ENCODE measurements at places on chromosomes 5 and 9.

GRCh38 chr5:135329913-135330797 lies 68.9 kb downstream of the MACROH2A1 start:
- no peak for DNase-seq

GRCh38 chr9:132630116-132630515 lies 39.7 kb downstream of the DDX31 start:
- no peak for DNase-seq

- DNase-seq = no peak
Measured at GRCh38 chr9:82679472-82679871, 383.5 kb downstream of the RASEF start.

DNA sequence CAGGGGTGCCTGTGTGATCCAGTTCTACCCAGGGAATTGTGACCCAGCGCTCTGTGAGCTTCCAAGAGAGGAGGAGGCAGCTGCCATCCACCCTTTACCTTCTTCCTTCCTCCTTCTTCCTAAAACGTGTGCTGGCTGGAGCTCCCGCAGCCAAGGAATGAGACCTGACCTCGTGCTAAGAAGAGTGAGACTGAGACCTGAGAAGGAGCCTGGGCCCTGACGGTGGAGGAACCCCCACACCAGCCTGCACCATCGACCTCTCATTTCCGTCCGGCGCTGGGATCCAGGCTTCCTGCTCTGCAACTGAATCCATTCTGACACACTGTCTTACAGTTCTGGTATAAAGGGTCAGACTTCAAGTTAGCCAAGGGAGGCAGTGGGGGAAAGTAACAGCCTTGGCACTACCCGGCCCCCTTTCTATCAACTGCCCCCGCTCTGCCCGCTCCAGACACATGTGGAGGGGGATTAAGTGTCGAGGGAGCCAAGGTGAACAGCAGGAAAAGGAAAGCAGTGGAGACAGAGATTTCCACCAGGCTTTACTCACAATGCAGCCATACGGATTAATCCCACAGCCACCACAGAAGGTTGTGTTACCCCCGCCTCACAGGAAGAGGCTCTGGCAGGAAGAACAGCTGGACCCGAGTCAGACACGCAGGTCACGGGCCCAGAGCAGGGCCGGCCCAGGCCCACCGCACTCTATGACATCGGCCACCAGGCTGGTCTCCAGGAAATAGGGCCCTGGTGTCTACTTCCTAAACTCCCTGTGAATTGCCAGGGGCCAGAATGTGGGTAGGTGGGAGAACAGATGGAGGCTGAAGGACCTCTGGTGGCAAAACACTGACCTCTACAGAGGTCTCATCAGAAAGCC lies 15.8 kb downstream of the MGAT1 start:
- DNase-seq = peak; percentile 27

DNA sequence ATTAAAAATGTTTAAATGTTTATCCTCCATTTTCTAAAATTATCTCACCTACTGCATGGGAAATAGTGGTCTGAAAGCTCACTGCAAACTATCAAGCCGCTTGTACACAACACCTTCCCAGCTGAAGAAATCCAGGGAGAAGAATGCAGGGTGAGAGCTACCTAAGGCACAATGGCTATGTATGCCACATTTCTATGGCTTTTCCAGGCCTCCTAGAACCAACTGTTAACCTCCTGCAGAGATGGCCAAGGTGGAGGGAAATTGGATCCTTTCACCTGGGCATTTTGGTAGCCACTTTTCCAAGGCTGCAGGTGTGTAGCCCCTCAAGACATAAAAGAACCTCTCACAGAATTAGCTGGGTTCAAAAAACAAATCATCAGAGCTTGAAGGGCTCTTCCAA lies 286.4 kb downstream of the EBF1 start:
- DNase-seq = no peak

DNA sequence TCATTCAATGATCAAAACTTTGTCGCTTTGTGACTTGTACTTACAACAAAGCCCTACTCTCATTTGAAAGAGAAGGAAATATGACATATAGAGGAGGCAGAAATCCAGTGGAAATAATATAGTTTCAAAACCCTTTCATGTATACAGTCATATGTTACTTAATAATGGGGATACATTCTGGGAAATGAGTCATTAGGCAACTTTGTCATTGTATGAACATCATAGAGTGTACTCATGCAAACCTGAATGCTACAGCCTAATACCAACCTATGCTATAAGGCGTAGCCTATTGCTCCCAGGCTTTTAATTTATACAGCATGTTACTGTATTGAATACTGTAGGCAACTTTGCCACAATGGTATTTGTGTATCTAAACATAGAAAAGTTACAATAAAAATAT lies 69.0 kb upstream of the SMC2 start:
- DNase-seq = peak; percentile 71

- no peak for DNase-seq
Measured at GRCh38 chr5:21397693-21398092, 1409.7 kb upstream of the CDH18 start.

DNA sequence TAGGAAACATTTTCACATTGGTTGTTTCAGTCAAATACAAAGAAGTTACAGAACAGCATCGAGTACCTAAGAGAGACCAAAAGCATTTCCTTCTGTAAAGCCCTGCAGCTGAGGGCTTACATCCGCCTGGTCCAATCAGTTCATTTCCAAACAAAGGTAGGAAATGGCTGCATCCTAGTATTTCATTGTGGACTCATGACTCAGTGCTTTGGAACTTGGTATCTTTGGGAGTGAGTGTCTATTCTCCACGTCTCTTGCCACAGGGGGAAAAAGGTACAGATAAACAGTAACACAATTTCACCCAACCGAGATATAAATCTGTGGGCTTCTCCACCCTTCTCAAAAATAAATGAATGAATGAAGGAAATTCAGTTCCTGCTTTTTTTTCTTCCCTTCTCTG lies 75.4 kb downstream of the NFIB start:
- peak; percentile 58 for DNase-seq

GRCh38 chr5:34599471-34600117 lies 56.5 kb upstream of the RAI14 start:
- peak; percentile 48 for DNase-seq

DNA sequence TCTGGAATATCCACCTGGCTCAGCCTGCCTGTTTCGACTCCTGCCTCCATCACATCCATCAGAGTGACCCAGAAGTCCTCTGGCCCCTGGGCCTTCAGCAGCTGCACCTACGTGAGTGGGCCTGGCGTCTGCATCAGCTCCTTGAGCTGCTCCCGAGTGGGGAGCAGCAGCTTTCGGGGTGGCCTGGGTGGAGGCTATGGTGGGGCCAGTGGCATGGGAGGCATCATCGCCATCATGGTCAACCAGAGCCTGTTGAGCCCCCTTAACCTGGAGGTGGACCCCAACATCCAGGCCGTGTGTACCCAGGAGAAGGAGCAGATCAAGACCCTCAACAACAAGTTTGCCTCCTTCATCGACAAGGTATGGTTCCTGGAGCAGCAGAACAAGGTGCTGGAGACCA lies 83.0 kb downstream of the SEC61B start:
- no peak for DNase-seq

DNA sequence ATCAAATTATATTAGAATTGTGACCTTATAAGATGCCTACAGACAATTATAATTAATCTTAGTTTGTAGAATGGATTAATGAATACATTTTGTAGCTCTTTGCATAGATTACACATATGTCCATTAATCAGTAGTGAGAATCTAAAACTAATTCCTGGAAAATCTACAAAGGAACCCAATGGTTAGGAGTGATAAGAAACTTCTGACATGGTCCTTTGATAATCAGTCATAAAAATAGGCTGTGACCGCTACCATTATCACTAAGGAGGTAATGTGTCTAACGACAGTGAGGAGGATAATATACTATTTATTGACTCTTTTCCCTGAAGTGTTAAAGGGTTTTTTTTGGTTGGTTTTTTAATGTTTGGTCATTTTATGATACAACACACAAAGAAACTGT lies 46.6 kb downstream of the BNC2 start:
- DNase-seq = no peak

DNA sequence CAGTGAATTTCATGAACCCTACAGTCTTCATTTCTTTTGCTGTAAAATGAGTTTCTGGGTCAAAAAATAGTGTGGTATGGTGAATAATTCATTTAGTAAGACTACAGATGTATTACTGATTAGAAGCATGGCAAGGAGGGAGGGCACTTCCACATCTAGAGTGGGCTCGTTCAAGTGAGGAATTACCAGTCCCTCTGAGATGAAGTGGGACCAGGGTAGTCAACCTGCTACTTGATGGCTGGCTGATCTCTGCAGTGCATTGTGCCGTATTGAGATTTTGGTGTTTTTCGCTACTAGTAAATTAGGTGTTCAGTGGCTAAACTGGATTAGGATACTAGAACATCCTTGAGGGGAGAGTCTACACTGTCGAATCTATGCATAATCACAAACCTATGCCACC lies 10.8 kb downstream of the CDC37L1 start:
- no peak for DNase-seq

DNA sequence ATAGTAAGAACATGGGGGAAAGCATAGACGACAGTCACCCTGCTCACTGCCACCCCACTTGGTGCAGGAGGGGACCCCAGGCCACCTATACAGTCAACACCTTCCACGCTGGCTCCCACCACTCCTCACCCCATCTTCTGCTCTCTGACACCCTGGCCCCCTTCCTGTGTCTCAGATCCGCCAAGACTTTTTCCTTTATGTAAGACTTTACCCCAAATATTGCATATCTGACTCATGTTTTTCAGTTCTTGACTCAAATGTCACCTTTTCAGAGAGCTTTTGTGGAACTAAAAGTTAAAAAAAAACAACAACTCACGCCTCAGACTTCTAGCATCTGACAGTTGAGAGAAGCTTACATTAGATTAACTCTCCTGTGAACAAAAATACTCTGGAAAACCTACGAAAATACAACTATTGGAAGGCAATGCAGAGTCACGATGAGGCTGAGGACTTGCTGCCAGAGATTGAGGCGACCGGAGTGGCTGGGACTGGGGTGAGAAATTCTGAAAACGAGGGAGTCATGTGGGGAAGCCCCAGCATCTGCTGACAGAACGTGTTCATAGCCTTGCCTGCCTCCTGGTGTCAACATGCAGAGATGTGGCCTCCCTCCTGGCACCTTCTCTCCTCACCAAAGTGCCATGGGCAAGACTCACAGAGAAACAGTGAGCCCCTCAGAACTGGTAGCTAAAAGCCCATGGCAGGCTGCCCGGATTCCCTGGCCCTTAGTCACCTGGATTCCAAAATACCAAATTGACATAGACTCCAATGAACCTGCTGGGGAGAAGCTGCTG lies 22.4 kb upstream of the FCN2 start:
- peak; percentile 47 for DNase-seq

DNA sequence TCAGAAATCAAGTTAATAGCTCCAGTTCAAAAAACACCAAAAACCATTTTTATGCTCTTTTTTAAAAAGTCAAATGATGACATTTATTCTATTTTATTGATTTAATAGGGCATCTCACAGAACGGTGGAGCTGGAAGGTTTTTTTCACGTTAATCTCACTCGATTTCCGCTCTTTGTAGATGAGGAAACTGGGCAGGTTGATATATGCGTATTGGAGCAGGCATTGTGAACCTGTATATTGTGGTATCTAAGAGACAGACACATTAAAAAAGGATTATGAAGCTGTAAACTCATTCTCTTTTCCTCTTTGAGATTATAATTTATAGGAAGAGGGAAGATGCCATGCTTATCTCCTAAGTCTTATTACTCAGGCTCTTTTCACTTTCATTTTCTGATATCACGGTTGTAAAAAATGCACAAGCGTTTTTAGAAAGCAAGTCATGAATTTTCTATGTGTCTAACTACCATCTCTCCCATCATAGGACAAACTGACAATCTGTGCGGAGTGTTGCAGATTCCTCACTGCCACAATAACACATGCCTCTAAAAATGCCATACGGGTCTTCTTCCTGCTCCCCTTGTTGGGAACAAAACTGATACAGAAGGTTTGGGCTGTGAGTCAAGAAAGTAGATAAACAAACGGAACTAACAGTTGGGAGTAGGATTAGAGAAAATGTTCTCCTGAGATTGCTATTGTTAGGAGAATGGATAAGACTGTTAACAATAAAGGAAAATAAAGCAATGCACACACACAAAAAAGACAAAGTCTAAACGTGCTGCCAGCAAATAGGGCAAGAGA lies 1997.7 kb downstream of the MAT2B start:
- DNase-seq = no peak

- DNase-seq = no peak
Measured at GRCh38 chr5:28226407-28226806, 1188.0 kb upstream of the CDH9 start.

DNA sequence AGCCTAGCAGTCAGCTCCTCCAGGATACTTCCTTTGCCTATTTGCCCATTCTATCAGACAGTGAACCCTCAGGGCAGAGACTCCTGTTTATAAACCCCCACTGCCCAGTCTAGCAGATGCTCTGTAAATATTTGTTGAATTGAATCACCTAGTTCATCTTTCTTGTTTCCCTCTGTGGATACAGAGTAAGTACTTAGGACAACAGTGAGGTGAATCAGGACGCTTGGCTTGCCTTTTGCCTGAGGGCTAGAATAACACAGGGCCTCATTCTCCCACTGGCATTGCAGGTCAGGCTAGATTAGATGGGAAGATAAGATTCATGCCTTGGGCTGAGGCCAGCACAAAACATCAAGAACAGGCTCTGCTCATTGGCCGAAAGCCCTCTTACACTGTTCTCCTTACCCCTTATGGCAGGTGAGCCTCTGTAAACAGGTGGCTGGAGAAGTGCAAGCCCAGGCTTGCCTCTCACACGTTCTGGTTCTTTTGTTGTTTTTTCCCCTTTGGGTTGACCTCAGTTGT lies 22.2 kb downstream of the TNFSF8 start:
- peak; percentile 98 for DNase-seq

GRCh38 chr9:137589441-137590122 lies 730 bp downstream of the ZMYND19 start:
- DNase-seq = peak; percentile 34

GRCh38 chr5:73312146-73312871 lies 136.3 kb downstream of the FOXD1 start:
- DNase-seq = peak; percentile 96

DNA sequence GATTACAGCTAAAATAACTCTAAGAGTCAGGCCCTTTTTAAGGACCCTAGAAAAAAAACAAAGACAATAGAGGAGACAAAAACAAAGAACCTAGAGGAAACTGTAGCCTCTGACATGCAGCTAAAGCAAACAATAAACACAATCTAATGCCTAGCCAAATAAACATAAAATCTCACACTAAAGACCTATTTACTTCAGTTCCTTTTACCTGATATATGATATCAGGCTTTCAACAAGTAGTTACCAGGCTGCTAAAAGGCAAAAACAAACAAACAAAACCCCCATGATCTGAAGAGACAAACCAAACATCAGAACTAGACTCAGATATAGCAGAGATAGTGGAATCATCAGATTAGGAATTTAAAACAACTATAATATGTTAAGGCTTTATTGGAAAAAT lies 226.5 kb upstream of the POU5F2 start:
- DNase-seq = no peak

Measured in ELR (cell line).